ENCODE measurements at places on chromosomes 16 and 17.

- no peak for DNase-seq
Observed at GRCh38 chr17:73478768-73479424, 165.3 kb downstream of the SDK2 start.

GRCh38 chr17:33901085-33901484, 354.0 kb upstream of the CCL2 start:
- DNase-seq, result no peak

GRCh38 chr17:58335061-58335731, 6.6 kb upstream of the TSPOAP1 start:
- no peak for DNase-seq

GRCh38 chr16:67645397-67646121, 615 bp downstream of the CARMIL2 start:
- peak; percentile 50 for DNase-seq

DNA sequence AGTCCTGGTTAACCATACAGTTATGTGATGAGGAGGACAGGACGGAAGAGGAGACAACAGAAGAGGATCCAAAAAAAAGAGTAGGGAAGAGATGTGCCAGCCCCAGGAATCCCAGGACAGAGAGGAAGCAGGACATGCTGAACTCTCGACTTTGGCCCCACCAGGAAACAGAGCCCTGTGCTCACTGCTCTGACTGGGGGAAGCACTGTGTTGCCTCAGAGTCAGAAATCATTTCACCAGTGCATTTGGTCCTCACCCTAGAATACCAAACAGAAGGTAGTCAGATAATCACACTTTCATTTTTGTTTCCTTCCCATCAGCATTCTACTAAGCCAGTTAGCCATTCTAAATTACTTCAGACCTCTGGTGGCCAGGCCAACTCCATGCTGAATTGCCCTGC, 421.0 kb upstream of the CDH5 start:
- no peak for DNase-seq

DNA sequence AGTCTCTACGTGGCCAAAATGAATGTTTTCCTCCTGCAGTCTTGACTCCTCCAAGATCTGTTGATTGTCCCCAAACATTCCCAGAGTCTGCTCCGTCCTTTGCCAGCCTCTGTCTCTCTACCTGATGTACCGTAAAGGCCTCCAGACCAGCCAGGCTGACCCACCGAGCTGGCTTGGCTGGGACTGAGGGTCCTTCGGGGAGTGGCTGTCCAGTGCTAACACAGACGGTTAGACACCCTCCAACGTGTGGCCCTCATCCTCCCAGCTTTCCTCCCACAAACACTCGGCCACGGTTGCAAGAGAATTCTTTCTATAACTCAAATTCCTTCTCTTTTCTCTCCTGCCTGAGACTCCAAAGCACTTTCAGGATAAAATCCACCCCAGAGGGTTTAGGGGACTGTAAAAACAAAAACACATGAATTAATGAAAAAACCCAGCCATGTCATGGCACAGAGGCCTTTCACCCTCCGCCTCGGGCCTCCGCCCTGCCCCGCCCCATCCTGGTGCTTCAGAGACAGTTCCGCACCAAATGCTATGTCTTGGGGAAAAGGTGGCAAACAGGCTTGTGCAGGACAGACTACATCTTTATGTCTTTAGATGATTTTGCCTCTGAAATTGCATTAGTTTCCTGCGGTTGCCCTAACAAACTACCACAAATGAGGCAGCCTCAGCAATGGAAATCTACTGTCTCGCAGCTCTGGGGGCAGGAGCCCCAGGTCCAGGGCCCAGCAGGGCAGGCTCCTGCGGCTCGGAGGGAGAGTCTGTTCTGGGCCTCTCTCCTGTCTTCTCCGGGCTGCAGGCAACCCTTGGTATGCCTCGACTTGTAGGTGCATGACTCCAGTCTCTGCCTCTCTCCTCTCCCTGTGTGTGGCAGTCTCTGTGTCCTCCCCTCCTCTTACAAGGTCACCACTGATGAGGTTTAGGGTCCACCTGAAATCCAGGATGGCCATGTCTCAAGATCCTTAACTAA, 72.5 kb upstream of the CBX4 start:
- DNase-seq, result no peak

GRCh38 chr17:73455050-73455687, 143.4 kb upstream of the CDC42EP4 start:
- no peak for DNase-seq

GRCh38 chr17:8062807-8063483, 24.1 kb downstream of the ALOX15B start:
- DNase-seq, result peak; percentile 3

DNA sequence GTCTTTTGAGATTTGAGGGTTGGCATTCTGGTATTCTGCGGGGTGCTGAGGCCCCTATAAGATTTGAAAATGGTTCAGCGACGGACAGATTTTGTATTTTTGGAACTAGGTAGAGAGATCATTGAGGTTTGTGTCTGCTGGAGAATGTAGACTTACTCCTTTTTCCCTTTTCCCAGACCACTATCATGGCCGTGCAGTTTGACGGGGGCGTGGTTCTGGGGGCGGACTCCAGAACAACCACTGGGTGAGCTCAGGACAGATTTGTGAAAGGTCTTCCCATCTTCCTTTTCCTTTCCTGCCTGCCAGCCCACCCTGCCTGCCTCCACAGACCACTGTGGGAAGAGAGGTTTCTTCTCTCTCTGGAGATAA, 572 bp downstream of the PSMB6 start:
- peak; percentile 17 for DNase-seq

DNA sequence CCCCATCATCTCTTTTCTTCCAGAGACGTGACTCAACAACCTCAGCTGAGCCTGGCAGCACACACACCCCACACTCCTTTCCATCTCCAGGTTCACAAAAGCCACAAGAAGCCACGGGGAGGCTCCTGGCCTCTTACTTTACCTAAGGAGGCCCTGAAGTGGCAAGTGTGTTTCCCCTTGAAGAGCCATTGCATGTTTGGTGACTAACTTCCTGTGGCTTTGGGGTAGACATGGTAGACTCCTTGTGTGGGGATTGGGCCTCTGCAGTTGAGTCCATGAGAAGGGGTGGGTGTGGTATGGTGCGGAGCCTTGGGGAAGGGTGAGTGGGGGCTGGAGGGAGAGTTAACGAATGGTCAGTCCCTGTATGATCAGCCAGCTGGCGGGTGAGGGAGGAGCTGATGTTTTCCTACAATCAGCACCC, 24.2 kb downstream of the SAP30BP start:
- no peak for DNase-seq

GRCh38 chr16:85586380-85587104, 26.6 kb upstream of the GSE1 start:
- no peak for DNase-seq

- DNase-seq, result no peak
Observed at GRCh38 chr17:44043272-44043696, 23.2 kb downstream of the LSM12 start.

GRCh38 chr16:86928523-86929011, 350.2 kb downstream of the FOXL1 start:
- DNase-seq, result no peak

DNA sequence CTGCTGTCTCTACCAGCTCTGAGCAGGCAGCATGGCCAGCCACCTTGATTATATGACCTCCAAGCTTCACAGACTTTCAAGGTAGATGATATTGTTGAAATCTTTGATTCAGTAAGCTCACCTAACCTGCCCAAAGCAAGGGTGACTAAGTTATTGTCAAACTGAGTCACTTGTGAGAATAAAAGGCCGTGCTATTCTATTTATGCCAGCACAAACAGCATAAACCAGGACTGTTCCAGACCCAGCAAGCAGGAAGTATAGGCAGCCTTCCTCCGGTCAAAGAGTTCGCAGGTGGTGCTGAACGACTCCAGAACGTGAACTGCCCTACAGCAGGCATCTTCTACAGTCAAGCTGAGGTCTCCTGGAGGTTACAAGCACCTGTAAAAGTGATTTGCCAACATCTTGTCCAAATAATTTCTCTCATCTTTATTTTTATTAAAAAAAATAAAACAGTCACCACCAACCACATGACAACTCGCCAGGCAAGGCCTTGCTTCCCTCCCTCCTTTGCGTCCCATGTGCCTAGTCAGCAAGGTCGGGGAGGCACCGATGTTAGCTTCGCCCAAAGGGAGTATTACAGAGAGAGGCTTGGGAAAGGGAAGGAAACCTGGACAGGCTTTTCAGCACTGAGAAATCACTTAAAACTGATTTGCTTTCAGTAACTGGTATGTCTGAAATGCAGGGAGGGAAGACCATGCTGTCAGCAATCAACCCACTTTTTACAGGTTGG, 10.8 kb downstream of the ARL2BP start:
- DNase-seq, result no peak

DNA sequence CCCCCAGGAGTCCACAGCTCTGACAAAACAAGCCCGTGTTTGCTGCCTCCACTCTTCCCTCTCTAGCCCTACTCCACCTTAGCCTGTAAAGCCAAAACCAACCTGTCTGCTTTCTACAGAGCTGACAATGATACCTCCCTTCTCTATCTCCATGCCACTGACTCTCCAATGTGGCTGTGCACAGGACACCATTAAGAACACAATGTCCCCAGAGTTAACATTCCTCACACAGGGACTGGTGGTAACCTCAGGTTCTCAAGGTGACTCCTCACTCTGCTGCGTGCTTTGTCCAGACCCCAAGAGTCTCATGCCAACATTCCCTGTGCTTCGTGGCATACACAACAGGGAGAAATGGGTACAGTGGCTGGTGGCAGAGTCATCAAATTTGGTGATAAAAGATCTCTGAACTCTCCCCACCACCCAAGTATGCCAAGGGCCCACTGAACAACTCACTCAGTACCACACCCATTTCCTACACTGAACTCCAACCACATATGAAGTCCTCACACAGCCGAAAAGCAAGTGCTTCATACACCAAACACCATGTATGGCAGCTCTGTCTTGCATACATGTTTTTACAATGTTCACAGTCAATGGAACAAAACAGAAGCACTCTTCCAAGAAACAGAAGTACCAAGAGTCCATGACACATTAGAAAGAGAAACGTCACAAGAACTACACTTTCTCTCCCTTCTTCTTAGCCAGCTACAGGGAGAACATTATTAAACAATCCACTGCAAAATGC, 21.1 kb downstream of the CSNK2A2 start:
- DNase-seq, result no peak

GRCh38 chr16:30731411-30731810, 16.8 kb upstream of the PHKG2 start:
- no peak for DNase-seq
